ENCODE measurements at places on chromosomes 5 and 9.

- DNase-seq, result no peak
Observed at GRCh38 chr9:105204416-105204815, 40.0 kb upstream of the SLC44A1 start.

GRCh38 chr9:23307731-23308513, 518.1 kb downstream of the ELAVL2 start:
- no peak for DNase-seq

- no peak for DNase-seq
Observed at GRCh38 chr9:111037356-111037707, 938 bp downstream of the LPAR1 start.

DNA sequence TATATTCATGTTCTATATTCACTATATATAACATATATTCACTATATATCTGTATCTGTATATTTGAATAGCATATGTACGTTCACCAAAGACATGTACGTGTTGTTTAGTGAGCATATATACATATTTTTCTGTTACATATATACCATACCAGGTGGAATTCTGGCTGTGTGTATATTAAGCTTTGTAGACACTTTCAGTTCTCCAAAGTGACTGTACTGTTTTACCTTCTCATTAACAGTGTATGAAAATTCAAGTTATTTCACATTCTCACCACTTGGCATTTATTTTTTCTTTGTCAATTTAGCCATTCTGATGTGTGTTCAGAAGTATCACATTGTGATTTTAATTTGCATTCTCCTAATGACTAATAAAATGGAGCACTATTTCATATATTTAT, 52.2 kb downstream of the DROSHA start:
- DNase-seq, result no peak

DNA sequence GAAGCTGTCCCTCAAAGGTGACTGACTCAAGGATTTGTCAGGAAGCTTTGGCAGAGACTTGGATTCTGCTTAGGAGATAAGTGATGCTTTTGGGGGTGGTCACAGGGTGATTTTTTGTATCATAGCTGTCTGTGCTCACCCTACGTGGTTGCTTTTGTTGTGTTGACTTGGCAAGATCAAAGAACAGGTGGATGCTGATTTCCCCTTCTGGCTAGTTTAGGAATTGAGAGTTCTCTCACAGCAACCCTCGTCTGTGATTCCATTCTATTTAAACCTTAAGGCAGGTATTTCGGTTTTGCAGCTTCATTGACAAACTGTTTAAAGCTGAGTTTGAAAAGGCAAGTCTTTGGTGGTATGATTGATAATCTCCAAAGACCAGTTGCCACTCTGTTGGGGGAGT, 27.2 kb downstream of the ARHGAP26 start:
- no peak for DNase-seq

DNA sequence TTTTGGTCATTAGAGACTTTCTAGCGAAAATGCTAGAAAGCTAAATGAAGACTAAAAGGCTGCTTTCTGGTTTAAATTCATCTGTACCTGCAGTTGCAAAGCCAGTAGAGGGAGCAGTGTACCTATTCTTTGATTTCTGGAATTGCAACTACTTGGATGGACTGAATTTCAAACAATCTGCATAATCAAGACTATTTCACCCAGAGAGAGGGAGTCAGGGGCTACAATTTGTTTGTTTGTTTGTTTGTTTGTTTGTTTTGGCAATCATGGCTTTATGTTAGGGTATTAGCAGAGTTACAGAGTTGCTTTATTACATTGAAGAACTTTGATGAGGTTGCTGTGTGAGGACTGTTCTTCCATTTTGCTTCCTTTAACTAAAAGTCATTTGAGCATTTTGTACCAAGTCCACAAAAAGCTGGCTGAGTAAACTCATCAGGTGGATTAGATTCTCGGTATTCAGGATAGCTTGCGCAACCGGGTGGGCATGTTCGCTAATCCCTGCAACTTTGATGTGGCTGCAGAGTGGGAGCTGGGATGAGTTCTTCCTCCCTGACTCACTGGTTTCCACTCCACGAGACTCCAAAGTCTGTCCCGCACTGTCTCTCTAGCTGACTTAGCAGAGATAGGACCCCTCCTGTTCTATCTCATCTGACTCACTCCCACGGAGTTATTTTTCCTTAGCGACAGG, 80.0 kb upstream of the TUT7 start:
- DNase-seq, result no peak

- no peak for DNase-seq
Observed at GRCh38 chr9:105376893-105377292, 70.9 kb upstream of the FSD1L start.

GRCh38 chr5:136020001-136020382, 8.8 kb upstream of the TGFBI start:
- DNase-seq, result no peak

DNA sequence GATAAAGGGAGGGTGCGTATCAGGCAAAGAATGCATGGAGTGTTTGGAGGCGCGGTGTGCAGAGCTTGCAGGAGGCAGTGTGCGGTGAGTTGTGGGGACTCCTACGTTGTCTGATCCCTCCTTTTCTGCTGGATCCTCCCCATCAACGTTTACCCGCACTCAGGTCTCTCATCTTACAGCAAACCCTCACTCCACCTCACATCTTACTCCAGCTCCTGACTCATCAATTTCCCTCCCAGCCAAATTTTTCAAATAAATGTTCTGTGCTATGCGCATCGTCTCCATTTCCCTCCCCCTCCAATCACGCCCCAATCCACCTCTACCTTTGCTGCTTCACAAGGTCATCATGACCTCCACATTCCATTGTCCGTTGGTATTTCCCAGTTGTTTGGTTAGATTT, 138.9 kb upstream of the KLF4 start:
- no peak for DNase-seq

DNA sequence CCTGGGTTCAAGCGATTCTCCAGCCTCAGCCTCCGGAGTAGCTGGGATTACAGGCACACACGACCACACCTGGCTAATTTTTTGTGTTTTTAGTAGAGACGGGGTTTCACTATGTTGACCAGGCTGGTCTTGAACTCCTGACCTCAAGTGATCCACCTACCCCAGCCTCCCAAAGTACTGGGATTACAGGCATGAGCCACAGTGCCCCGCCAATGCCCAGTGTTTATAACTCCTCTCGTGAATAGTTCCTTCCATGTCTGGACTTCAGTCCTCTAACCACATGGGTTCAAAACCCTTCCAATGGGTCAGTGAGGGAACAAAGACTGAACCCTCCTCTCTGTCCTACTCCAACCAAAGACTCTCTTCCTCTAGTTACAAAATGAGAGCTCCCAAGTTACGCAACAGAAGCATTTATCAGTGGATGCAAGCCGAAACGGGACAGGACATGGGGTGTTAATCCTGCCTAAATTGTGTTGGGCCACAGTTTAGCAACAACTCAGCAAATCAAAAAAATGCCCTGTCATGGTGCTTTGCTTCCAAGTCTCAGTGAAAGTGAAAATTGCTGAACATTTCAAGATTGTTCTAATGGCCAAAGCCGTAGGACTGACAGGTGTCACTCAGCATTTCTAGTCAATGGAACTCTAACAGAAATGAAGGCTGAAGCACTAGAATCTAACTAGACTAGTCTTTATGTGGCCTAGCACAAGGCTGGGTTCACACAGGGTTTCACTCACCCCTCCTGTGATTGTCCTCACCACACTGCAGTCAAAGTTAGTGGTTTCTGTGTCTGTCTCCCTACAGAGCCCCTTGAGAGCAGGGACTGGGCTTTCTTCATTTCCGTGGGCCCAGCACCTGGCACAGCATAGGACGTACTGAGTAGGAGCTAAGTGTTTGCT, 3.2 kb upstream of the TMEM245 start:
- no peak for DNase-seq

GRCh38 chr9:99852617-99853016, 30.9 kb downstream of the NR4A3 start:
- no peak for DNase-seq

Data from kidney (tissue), 22 donors.